ENCODE measurements at places on chromosomes 16 and 17. TPM values are rescaled to one million over a fixed set of nuclear protein-coding genes. Genes with fewer than 3 reads are reported as not detected.
A peak's percentile ranks its signal among the peaks of the same experiment; 100 is the strongest.

DNA sequence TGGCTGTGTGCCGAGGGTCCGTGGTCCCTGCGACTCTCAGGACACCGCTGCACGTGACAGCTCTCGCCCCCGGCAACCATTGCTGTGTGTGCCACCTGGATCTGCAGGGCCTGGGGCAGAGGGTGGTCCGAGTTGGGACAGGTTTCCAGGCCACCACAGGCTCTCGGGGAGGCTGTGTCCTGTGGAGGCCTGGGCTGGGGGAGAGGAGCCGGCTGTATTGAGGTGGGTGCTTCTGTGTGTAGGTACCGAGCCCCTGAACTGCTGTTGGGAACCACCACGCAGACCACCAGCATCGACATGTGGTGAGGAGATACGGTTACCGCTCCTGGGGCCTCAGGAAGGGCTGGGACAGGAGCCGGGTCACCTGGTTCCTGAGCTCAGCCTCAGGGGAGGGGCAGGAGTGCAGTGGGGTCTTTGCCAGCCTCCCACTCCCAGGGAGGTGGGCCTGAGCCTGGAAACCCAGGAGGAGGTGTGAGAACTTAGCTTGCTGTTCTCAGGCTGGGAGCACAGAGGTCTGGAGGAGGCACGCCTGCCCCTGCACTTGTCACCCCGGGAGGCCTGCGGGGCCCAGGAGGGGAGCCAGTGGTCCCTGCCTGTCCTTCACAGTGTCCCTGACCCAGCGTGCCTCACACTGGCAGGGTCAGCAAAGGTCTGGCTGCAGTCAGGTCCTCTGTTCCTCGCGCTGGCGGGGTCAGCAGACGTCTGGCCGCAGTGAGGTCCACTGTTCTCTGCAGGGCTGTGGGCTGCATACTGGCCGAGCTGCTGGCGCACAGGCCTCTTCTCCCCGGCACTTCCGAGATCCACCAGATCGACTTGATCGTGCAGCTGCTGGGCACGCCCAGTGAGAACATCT is 7.3 kb downstream of the SPATA2L start:
- H3K27me3 ChIP-seq: no peaks in the 10 kb centered on the region
- no peak overlapping the region for H3K27ac ChIP-seq
- peaks cover 3% of the 10 kb centered on the region for H3K36me3 ChIP-seq
- H3K4me1 ChIP-seq: peaks cover 10% of the 10 kb centered on the region
- no peak overlapping the region for H3K4me3 ChIP-seq
- no peak for DNase-seq

The QPRT gene
- 5.6 TPM for total RNA-seq

DNA sequence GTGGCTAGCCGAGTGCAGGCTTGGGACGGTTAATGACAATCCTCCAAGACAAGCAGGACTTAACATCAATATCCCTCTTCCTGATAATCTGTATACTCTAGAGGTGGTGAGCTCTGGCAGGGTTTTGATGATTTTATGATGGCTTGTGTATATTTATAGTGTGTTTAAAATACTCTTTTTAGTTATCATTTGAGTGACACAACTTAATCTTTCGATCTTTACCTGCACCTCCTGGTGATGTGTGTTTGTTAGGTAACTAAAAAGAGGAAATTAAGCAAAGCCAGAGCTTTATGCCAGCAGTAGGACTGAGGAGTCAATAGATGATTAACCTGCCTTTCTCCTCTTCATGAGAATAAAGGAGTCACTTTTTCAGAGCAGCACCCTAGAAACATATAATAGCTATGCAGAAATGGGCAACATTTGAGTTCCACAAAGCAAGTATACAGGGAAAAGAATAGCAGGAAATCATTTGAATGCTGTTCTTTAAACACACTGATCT is 210.5 kb downstream of the IRX3 start:
- no peaks in the 10 kb centered on the region for H3K36me3 ChIP-seq
- no peak for DNase-seq
- H3K4me3 ChIP-seq: no peak overlapping the region
- H3K4me1 ChIP-seq: peaks cover 4% of the 10 kb centered on the region
- no peak overlapping the region for H3K27ac ChIP-seq

DNA sequence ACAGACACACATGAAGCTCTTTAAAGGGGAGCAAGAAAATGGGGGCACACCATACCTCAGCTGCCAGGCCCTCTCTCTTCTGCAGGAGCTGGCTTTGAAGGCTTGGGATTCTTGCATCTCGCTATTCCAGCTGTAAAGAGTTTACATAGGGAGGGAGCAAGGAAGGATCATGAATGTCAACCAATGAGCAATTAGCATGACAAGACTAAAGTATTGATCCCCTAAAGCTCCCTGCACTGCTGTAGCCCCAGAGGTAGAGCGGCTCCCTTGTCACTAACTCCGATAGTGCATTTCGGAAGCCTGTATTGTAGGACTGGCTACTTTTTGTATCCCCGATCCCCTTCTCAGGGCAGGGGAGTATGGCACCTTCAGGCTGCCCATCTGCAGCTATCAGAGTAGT is 113.4 kb upstream of the PMFBP1 start:
- DNase-seq: no peak
- no peak overlapping the region for H3K4me3 ChIP-seq
- no peak overlapping the region for H3K27ac ChIP-seq
- H3K4me1 ChIP-seq: no peaks in the 10 kb centered on the region
- no peaks in the 10 kb centered on the region for H3K27me3 ChIP-seq
- no peaks in the 10 kb centered on the region for H3K36me3 ChIP-seq

DNA sequence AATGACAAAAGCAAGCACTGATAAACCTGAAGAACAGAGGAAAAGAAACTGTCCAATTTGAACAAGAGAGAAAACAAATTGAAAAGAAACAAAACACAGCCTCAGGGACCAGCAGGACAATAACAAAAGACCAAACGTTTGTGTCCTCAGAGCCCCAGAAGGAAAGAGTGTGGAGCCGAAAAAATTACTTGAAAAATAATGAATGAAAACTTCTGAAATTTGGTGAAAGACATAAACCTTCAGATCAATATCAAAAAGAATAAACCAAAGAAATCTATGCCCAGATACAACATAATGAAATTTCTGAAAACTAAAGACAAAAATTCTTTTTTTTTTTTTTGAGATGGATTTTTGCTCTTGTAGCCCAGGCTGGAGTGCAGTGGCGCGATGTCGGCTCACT is 45.6 kb downstream of the CCDC57 start:
- H3K4me1 ChIP-seq: peaks cover 9% of the 10 kb centered on the region
- no peak overlapping the region for H3K27ac ChIP-seq
- DNase-seq: no peak
- peaks cover 7% of the 10 kb centered on the region for H3K36me3 ChIP-seq
- no peak overlapping the region for H3K4me3 ChIP-seq

The PITPNM3 gene
- 0.81 TPM for total RNA-seq

DNA sequence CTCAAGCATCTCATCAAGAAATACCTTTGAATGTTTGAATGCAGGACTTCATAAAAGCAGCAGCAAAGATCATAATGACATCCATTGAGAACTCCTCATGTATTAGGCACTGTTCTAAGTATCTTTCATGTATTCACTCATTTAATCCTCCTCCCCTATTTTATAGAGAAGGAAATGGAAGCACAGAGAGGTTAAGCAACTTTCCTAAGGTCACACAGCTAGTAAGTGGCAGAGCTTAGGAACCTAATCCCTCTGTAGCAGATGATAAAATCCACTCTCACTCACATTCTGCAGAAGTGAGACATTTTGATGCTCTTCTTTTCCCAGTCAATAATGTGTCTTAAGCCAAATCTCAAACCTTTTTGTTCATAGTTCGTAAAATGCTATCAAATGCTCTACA is 350.8 kb upstream of the C16orf82 start:
- H3K27ac ChIP-seq: no peak overlapping the region
- H3K36me3 ChIP-seq: no peaks in the 10 kb centered on the region
- H3K4me3 ChIP-seq: no peak overlapping the region
- no peak for DNase-seq

- DNase-seq: no peak
- no peaks in the 10 kb centered on the region for H3K4me1 ChIP-seq
- peaks cover 48% of the 10 kb centered on the region for H3K27me3 ChIP-seq
- no peak overlapping the region for H3K27ac ChIP-seq
- H3K36me3 ChIP-seq: no peaks in the 10 kb centered on the region
- H3K4me3 ChIP-seq: no peak overlapping the region
These were observed 37.4 kb downstream of the COX4I1 start for GRCh38 chr16:85836706-85837582.

DNA sequence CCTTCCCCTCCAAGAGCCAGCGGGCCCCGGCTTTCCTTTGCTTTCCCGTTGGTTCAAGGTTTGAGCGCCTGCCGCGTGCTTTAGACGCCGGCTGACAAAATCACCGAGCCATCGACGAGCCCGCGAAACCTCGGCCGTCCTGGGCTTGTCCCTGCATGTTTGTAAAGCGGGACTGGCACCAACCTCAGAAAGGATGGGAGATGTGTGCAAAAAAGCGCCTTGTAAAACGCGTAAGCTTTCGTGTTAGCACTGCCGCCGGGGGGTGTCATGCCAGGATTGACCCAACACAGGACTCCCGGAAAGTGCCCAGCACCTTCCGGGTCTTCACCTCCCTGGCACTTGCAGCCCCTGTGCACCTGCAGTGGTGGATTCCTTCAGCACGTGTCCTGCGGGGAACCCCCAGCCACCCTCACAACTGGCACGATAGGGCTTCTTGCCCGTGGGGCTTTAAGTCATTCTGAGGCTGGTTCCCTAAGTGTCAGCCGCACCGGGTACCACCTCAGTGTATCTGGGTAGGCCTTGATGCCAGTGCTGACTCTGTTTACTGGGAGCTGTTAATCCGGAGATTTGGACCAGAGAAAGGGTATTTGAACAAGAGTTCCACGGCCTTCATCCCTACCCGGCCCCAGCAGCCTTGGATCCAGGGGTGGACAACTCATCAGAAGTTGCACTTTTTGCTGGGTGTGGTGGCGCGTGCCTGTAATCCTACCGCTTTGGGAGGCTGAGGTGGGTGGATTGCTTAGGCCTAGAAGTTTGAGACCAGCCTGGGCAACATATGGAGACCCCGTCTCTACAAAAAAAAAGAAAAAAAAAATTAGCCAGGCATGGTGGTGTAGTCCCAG is 817 bp downstream of the NDUFAF8 start:
- peak overlapping the region; percentile 87 for H3K27ac ChIP-seq
- no peaks in the 10 kb centered on the region for H3K27me3 ChIP-seq
- peak; percentile 53 for DNase-seq
- H3K4me3 ChIP-seq: peak overlapping the region; percentile 94
- peaks cover 2% of the 10 kb centered on the region for H3K36me3 ChIP-seq
- H3K4me1 ChIP-seq: peaks cover 44% of the 10 kb centered on the region

GRCh38 chr16:69116906-69117305 is 11.5 kb downstream of the HAS3 start:
- DNase-seq: no peak
- peaks cover 7% of the 10 kb centered on the region for H3K4me1 ChIP-seq
- no peak overlapping the region for H3K4me3 ChIP-seq
- no peaks in the 10 kb centered on the region for H3K27me3 ChIP-seq
- H3K27ac ChIP-seq: no peak overlapping the region

- no peak overlapping the region for H3K4me3 ChIP-seq
- H3K27ac ChIP-seq: no peak overlapping the region
- no peaks in the 10 kb centered on the region for H3K27me3 ChIP-seq
- H3K4me1 ChIP-seq: no peaks in the 10 kb centered on the region
- no peaks in the 10 kb centered on the region for H3K36me3 ChIP-seq
These were observed 319.8 kb upstream of the GOT2 start for GRCh38 chr16:59053911-59054310.

DNA sequence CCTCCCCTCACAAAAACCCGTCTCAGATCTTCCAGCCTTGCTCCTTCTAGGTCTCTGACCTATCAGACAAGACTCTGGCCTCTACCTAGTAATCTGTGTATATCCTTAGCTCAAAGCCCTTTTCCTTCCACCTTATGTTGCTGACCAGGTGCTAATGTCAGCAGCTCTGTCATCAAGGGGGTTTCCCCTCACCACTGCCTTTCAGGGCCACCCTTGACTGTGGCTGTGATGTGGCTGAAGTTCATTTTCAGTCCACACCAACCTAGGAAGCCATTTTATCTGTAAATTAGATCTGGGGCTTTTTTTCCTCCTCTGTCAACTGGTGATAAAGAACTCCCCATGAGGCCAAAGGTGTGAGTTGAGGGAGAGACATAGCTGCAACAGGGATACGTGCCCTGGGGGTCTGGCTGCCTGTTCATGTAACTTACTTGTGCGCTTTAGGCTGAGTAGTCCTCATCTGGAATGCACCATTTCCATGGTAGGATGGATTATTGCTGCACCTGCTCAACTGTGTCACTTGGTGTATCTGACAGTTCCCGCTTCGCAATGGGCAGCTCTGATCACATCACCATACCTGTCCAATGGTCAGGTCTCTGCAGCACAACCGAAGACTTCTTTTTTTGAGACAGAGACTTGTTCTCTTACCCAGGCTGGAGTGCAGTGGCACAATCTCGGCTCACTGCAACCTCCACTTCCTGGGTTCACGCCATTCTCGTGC is 14.7 kb upstream of the RUNDC3A start:
- no peak overlapping the region for H3K4me3 ChIP-seq
- H3K4me1 ChIP-seq: peaks cover 5% of the 10 kb centered on the region
- H3K27me3 ChIP-seq: peaks cover 3% of the 10 kb centered on the region
- H3K36me3 ChIP-seq: no peaks in the 10 kb centered on the region

The KRT20 gene
- not detected for total RNA-seq

The SLC9A5 gene
- 7.9 TPM for total RNA-seq

The KRT15 gene
- total RNA-seq: not detected

DNA sequence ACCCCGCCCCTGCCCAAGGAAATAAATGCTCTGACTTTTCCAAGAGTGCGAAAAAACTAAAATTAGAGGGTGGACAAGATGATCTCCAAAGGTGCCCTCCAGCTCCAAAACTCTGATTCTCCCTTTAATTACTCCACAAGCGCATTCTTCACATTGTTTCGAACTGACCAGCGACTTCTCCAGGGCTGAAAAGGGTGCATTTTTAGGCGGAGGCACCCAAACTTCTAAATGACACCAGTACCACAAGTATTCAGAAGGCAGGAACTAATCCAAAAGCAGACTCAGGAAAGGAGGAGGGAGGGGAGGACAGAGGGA is 750 bp downstream of the ZFHX3 start:
- H3K36me3 ChIP-seq: no peaks in the 10 kb centered on the region
- peak overlapping the region; percentile 68 for H3K4me3 ChIP-seq
- peaks cover 32% of the 10 kb centered on the region for H3K27me3 ChIP-seq
- DNase-seq: no peak
- no peak overlapping the region for H3K27ac ChIP-seq
- H3K4me1 ChIP-seq: no peaks in the 10 kb centered on the region

DNA sequence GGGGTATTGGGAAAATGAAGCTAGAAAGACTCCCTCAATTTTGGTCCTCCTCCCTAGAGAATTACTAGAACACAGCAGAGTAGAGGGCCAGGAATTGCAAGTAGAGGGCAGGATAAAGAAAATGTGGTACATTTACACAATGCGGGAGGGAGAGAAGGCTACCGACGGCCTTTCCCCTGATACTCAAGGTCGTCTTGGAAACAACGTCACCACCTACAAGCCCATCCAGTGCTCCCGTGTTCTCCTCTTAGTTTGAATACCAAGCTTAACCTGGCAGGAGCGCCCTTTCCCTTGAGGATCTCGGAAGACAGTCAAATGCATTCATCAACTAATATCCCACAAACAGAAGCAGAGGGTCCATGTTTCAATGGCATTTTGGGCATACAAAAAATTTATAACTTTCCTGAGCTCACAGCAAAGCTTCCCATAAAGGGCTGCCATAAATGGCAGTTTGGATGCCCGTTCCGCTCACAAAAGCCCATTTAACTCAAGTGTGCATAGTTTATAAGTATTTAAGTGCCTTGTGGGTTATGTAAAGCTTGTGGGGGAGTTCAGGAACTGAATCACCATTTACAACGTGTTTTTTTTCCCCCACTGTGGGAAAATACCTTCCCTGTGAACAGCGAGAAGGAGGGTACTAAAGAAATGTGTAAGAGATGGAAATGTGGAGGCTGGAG is 414.6 kb downstream of the SLC39A11 start:
- no peaks in the 10 kb centered on the region for H3K4me1 ChIP-seq
- no peak for DNase-seq
- H3K4me3 ChIP-seq: no peak overlapping the region

Measured in activated T-cell treated with anti-CD3 and anti-CD28 coated beads, Interleukin-2, amount 50 U/mL, for 72 hours (primary cell).